ENCODE measurements at places on chromosomes 2 and 18.

DNA sequence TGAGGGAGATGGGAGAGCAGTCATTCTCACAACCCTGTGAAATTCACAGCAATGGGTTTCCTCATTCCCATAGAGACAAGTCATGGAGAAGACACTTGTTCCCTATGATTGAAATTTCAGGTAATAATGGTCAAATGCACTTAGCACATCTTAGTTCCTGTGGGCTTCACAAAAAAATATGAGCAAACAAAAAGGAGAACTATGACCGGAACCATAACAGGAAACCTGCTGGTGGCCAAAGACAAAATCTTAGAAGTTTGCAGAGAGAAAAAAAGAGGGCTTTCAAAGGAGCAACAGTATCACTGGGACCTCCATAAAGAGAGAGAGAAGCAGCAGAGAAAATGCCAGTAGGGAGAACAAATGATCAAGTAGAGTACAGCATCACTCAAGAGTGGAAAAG is 138.9 kb upstream of the APCDD1 start:
- no peak for DNase-seq

DNA sequence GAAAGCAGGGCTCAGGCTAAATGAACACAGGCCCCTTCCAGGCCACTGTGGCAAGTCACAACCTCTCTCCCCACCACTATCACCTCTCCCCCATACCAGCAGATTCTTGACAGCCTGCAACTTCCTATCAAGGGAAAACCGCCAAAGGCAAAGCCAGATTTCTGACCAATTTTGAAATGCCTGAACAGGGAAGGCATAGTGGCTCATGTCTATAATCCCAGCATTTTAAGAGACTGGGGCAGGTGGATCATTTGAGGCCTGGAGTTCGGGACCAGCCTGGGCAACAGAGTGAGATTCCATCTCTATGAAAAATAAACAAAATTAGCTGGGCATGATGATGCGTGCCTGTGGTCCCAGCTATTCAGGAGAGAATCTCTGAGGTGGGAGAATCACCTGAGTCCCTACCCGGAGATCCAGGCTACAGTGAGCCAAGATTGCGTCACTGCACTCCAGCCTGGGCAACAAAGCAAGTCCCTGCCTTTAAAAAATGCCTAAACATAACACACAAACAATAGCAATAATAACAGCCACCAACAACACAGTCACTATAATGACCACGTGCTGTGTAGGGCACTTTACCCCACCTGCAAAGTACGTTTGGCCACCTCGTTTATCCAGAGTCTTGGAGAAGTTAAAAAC is 75.5 kb upstream of the GLI2 start:
- no peak for DNase-seq

GRCh38 chr2:53252115-53252514 is 515.5 kb upstream of the CHAC2 start:
- no peak for DNase-seq

- no peak for DNase-seq
Observed at GRCh38 chr18:805755-806110, 6.3 kb downstream of the YES1 start.

- DNase-seq: no peak
Observed at GRCh38 chr2:177295484-177295883, 31.0 kb upstream of the NFE2L2 start.

DNA sequence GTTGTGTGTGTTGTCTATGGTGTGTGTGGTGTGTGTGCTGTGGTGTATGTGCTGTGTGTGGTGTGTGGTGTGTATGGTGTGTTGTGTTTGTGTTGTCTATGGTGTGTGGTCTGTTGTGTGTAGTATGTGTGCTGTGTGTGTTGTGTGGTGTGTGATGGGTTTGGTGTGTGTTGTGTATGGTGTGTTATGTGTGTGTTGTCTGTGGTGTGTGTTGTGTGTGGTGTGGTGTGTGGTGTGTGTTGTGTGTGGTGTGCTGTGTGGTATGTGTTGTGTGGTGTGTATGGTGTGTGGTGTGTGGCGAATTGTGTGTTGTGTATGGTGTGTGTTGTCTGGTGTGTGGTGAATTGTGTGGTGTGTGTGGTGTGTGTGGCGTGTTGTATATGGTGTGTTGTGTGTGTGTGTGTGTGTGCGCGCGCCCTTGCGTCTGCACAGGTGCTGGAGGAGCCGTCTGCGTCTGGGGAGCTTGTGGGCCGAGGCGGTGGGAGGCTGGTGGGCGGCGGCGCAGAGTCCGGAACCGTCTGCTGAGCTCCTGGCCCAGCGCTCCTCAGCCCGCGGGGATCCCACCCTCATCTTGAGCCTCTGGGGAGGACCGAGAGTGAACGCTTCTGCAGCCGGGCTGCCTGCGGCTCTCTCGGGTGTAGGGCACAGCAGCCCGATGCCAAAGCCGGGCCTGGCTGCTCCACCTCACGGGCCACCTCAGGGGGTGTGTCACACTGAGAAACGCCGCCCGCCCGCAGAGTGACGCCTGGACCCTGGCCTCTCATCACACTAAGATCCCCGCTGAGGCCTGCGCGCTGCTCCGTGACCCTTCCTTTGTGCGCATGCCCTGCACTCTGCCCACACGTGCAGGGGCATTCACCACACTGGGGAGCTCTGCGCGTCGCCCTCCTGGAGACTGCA is 8.8 kb upstream of the ADI1 start:
- no peak for DNase-seq

DNA sequence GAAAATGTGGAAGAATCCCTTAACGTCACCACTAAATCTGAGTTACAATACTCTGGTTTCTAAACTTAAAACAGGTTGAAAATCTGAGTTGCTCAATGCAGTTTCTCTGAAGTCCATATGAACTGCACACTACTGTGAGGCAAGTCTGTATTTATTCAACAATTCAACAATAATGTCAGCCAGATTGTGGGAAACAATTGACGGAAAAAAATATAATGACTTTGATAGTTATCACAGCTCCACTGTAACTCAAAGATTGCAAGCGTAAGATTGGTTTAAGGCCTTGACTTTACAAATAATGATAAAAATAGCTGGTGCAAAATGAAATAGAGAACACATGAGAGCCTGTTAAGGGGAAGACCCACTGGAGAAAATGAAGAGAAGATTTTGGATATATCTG is 219.4 kb upstream of the CCDC150 start:
- no peak for DNase-seq

DNA sequence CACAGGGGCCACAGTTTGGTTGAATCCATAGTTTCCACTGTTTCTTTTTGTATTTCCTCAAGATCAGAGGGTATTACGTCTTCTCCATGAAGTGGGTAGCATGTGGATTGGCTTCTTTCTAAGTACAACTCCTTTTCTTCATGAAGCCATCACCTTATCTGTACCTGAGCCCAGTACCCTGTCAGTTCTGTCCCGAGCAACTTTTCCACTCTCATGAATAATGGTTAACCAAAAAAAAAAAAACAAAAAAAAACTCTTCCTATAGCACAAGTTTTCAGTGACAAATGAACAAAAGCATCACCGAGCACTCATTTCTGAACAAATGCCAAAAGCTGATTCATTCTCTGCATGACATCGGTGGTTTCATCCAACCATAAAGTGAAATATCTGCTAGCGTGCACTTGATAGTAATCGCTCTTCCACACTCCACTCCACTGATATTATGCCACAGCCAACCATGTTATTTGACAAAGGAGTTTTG is 53.0 kb upstream of the CCDC150 start:
- no peak for DNase-seq

DNA sequence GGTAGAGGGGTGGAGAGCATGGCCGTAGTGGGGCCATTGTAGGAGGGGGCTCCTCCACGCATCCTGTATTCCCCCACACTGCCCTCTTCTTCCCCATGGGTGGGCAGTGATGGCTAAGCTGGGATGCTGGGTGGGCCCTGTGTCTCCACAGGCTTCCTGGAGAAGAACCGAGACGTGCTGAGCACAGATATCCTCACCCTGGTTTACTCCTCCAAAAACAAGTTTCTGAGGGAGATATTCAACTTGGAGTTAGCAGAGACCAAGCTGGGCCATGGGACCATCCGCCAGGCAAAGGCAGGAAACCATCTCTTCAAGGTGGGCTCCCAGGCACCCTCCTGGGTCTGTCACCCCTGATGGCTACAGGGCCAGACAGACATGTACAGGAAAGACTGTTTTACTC is 52.8 kb downstream of the MYO7B start:
- no peak for DNase-seq

- DNase-seq: no peak
Observed at GRCh38 chr2:241613017-241613780, 23.8 kb downstream of the THAP4 start.

- no peak for DNase-seq
Observed at GRCh38 chr2:198523710-198524109, 719.3 kb downstream of the PLCL1 start.

DNA sequence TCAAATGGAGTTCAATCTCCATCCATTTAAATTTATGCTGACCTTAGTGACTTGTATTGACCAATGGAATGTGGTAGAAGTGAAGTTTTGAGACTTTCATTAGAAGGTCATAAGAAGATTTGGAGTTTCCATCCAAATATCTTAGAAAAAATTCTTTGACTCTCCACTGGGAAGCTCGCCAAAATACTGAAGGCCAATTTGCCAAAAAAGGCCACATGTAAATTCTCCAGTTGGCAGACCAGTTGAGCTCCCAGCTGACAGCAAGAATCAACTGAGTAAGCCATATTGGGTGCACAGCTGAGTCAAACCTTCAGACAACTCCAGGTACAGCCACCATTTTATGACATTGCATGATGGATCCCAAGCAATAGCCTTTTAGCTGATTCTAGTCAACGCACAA is 228.3 kb upstream of the SETBP1 start:
- no peak for DNase-seq

DNA sequence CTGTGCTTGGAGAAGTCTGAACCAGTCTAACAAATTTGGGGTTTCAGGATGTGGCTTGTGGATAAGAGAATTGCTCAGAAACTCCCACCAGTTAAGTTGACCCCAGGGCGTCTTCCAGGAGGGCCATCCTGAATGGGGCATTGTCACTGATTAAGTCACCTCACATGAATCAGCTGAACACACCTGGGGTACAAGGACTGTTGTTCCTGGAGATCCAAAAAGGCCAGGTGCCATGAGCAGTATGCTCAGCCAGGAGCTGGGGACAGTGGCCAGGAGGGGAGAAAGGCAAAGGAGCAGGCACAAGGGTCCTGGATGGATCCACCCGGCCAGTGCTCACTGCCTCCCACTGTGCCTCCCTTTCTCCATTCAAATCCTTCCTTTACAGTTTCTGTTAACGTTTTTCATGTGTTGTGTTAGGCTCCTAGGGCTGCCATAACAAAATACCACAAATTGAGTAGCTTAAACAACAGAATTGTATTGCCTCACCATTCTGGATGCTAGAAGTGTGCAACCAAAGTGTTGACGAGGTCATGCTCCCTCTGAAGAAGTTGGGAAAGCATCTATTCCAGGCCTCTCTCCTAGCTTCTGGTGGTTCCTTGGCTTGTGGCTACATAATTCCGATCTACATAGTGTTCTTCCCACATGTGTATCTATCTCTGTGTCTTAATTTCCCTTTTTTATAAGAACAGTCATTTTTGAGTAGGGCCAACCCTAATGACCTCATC is 33.4 kb downstream of the TRABD2A start:
- DNase-seq: no peak

GRCh38 chr2:109185821-109186570 is 57.0 kb downstream of the SH3RF3 start:
- DNase-seq: no peak
